ENCODE measurements at places on chromosomes 3 and 15.

- no peak for DNase-seq
Measured at GRCh38 chr3:63753567-63753966, 65.5 kb upstream of the C3orf49 start.

- DNase-seq = no peak
Measured at GRCh38 chr15:81372575-81372974, 1.4 kb downstream of the TMC3 start.

DNA sequence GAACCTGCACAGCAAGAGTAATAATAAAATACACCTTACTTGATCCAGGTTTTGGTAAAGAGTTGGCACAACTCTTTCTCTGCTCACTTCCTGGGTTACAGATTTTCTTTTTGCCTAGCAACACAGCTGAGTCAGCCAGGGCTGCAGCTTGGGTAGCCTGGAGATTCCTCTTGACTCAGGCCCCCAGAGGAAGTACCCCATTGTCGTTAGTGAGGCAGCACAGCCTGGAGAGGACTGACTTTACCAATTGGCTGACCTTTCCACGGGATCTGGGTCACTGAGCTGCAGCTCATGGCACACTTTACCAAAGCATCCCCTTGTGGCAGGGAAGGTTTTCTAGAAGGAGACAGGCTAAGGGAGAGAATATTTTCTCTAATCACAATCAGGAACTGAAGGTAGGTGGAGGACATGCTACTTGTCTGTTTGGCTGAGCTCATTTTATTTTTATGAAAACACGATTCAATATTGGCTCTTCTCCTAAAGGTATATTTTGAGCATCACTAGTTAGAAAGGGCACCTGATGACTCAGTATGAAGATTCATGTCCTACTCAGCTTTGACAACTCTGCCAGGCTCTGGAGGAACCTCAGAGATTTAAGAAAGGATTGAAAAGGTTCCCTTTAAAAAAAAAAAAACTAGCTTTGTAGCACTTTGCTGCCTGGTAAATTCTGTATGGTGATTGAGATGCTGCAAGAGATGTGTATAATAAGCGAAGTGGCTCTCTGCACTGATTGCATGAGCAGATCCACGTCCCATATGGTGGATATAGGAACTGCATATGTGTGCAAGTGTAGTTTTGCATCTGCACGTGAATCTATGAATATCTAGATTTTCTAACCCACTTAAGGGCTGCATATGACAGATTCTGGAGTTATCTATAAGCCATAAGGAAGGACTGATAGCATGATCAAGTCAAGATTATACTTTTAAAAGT is 124.8 kb downstream of the CHDH start:
- no peak for DNase-seq

GRCh38 chr3:25151281-25151902 is 276.7 kb upstream of the RARB start:
- DNase-seq = no peak

- DNase-seq = no peak
Measured at GRCh38 chr3:179027326-179027900, 44.2 kb downstream of the ZMAT3 start.

DNA sequence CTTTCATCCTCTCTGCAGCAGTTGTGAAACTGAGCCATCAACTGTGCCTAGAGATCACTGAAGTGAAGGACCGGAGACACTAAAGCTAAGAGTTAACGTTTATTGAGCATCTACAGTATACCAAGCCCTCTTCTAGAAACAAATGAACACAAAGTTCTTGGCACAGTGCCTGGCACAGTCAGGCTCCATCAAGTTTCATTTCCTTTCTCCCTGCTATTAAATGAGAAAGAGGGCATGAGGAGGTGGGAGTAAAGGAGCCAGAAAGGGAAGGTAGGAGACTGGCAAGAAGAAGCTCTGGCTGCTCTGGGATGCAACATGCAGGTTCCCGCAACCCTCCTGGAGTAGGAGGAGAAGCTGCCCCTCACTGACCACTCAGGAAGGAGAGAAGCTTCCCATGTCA is 30.6 kb downstream of the CYP19A1 start:
- DNase-seq = no peak

DNA sequence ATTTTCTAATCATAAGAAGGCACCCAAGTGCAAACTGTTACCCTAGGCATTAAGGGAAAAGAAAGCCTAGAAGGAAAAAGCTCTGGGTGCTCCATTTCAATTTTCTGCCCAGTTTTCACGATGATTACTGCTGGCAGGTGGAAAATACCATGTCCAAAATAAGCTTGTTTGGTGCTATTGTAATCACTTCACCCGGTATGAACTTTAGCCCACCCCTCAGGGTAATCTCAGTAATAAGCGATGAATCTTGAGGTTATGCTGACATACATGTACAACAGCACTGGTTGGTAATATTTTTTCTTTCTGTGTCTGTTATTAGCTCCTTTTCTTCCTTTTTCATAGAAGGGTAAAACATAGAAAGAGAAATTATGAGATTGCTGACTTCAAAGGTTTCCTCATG is 88.6 kb upstream of the MEX3B start:
- no peak for DNase-seq

GRCh38 chr3:194308601-194309449 is 42.3 kb downstream of the CPN2 start:
- no peak for DNase-seq

DNA sequence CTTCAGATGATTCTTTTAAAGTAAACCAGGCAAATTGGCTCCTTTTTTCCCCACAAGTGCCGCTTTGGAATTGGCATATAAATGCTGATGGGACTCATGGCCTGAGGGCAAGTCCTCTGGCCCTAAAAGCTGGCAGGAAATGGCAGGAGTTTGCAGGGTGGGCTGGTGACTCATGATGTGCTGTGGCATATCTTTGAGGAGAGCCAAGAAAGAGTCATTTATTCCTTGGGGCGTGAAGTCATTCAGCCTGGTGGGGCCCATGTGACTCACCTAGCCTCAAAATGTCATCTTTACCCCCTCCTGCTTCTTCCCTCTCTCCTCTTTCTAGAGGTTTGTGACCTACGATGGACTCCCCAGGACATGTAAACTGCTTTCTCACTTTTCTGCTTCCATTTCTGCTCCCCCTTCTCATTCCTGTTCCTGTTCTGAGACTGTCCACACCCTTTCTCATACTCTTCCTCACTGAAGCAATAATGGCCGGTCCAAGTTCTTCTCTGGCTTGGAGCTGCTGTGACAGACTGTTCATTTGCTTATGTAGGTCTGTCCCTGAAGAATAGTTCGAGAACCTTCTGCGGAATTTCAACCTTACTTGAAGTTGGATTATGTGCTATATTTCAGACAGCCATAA is 326.1 kb downstream of the SATB1 start:
- no peak for DNase-seq

DNA sequence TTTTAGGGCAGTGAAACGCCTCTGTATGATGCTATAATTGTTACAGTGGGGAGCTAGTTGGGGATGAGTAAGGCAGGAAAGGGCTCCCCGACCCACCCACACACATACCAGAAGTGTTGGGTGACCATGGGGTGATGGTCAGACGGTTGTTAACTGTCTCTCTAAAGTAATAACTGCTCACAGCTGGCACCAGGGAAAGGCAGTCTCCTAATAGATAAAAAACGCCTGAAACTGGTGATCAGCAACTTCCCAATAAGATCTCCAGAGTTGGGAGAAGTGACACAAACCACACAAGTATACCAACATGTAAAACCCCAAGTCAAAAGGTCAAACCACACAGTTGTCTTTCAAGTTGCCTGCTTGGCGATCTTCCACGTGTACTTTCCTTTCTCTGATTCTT is 346.5 kb upstream of the CNTN4 start:
- no peak for DNase-seq

- no peak for DNase-seq
Measured at GRCh38 chr15:85475317-85475701, 94.9 kb downstream of the AKAP13 start.

- no peak for DNase-seq
Measured at GRCh38 chr15:66462627-66463026, 34.9 kb downstream of the SNAPC5 start.

- DNase-seq = no peak
Measured at GRCh38 chr3:4350789-4351163, 47.6 kb downstream of the SETMAR start.

- DNase-seq = no peak
Measured at GRCh38 chr3:31714495-31715280, 182.0 kb downstream of the STT3B start.

DNA sequence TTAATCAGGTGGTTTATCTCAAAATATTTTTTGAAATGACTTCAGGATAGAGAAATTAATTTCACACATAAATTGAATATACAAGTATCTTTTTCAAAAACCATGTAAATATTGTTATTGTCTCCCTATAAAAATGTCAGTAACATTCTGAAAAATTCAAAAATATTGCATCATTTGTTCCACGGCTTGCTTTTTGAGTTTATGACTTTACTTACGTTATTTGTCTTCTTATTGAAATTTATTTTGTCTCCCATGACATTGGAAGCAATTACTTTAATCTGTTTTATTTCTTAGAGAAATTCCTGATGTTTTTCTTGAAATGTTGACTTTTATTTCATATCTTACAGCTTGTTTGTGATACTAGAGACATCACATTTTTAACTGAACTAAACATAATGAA is 56.9 kb upstream of the P2RY1 start:
- DNase-seq = no peak

GRCh38 chr15:58355382-58355971 is 76.3 kb upstream of the LIPC start:
- no peak for DNase-seq

DNA sequence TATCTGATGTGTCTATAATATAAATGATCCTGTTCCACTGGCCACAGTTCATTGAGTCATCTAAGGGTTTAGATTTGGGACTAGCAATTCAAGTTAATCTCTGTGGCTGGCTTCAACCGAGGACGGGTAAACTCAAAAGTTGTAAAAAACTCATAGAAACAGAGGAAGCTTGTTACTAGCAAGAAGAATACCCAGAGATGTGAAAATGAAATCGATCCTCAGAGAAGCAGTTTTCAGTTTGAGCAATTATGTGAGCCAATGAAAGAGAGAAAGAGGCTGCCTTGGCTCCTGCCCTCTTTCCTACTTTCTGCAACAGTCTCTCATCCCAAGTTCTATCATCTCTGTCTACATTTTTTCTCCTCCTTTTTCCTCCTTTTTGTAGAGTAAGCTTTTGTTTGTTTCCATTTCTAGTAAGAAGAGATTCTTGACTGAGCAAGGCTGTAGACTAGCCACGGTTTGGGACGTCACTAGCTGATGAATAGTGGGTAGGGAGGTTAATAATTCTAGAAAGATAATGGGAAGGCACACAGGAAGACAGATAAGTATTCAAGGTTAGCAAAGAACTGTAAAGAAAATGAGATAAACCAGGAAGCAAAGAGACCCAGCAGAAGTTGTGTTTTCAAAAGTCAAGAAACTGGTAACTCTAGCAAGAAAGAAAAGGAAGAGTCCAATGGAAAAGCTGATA is 298.9 kb upstream of the NR2F2 start:
- DNase-seq = no peak

All from stimulated activated CD8-positive, alpha-beta memory T cell treated with anti-CD3 and anti-CD28 coated beads, Interleukin-15, amount 100 ng/mL, for 24 hours (primary cell).